Activated T-helper 1 cell treated with anti-CD3 and anti-CD28 coated beads, Interleukin-2, amount 50 U/mL, for 16 hours (primary cell): ENCODE measurements at places on chromosomes 16 and 17.

- no peak for DNase-seq
Measured at GRCh38 chr16:3138342-3138741, 3.5 kb downstream of the ZNF213 start.

- DNase-seq: no peak
Measured at GRCh38 chr16:56266641-56267607, 75.6 kb downstream of the GNAO1 start.

DNA sequence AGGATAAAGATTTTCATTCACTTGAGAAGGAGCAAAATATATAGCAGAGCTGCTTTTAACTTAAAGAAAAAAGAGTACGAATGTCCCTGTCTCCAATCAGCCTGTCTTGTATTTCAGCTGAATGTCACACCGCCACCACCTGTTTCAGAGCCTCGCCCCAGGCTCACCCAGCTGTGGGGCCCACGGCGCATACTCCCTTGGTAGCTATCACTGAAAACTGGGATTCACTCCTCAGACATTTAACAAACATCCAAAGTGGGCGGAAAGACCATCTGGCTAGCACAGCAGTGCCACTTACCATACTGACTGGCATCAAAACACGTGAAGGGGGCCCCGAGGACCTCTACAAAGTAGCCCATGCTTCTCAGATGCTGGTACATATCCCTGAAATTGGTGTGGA lies 25.4 kb upstream of the SLC38A8 start:
- no peak for DNase-seq

GRCh38 chr17:16918443-16918842 lies 53.5 kb downstream of the TNFRSF13B start:
- DNase-seq: no peak

- DNase-seq: no peak
Measured at GRCh38 chr16:28189245-28189644, 22.5 kb downstream of the XPO6 start.

- DNase-seq: no peak
Measured at GRCh38 chr17:73343168-73343634, 31.4 kb upstream of the CDC42EP4 start.

DNA sequence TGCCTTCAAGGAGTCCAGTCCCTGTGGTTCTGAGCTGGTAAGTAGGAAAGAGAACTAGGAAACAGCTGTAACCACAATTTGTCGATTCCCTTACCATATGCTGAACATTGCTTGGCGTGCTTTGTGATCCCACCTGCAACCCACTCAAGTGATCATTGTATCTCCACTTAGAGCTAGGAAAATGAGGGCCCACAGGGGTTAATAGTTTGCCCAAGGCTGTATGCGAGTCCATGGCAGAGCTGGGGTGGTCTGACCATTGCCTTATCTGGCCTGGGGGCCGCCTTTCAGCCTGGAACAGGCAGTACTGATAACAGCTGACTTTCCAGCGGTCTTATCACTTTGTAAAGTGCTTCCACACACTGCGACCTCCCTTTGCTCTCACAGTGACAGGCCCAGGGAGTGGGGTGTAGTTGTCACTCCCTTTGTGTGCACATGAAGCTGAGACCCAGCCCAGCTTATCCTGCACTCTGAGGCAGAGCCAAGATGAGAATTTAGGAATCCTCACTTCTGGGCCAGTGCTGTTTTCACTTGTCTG lies 9.8 kb downstream of the MYL4 start:
- DNase-seq: no peak

- DNase-seq: peak; percentile 79
Measured at GRCh38 chr17:30906101-30906911, at the start of gene TEFM. Gene TEFM, minus strand, starts transcription at chr17:30906238. Its CDS starts 40 bp downstream, at chr17:30906198.

GRCh38 chr17:54814371-54814770 lies 86.3 kb upstream of the TOM1L1 start:
- no peak for DNase-seq

DNA sequence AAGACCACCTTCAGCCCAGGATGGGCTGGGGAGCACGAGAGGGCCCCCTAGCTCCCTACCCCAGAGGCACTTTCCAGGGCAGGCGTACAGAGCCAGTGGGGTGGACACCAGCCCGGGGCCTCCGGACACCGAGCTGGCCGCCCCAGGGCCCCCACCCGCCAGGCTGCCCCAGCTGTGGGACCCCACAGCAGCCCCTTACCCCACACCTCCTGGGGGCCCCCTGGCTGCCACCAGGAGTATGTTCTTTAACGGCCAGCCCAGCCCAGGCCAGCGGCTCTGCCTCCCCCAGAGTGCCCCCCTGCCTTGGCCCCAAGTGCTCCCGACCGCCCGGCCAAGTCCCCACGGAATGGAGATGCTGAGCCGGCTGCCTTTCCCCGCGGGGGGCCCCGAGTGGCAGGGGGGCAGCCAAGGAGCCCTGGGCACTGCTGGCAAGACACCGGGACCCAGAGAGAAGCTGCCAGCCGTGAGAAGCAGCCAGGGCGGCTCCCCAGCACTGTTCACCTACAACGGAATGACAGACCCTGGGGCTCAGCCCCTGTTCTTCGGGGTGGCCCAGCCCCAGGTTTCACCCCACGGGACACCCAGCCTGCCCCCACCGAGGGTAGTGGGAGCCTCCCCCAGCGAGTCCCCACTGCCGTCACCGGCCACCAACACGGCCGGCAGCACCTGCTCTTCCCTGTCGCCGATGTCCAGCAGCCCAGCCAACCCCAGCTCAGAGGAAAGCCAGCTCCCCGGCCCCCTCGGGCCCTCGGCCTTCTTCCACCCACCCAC lies 24.3 kb upstream of the ZFPM1 start:
- DNase-seq: no peak

DNA sequence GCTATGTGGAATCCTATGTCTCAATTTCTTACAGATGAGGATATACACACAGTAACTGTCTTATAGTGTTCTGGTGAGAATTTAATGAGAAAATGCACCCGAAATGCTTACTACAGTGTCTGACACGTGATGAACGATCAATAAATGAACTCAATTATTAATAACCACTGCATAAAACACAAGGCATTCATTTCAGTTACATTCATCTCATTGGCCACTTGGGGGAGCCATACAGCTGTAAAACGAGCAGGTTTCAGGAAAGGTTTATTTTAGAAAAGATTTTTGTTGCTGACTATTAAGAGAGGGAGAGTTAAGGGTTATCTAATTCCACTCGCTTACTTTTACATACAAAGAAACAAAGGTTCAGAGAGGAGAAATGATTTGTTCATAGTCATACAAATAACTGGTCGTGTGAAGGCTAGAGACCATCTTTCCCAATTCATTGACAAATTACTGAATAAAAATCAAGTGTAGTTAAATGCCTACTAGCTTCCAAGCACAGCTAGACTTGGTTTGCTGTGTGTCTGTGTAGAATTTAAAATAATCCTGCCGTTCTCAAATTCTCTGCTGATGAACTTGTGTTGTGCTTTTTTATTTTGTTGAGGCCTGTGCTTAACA lies 160.1 kb downstream of the MAP2K4 start:
- no peak for DNase-seq

DNA sequence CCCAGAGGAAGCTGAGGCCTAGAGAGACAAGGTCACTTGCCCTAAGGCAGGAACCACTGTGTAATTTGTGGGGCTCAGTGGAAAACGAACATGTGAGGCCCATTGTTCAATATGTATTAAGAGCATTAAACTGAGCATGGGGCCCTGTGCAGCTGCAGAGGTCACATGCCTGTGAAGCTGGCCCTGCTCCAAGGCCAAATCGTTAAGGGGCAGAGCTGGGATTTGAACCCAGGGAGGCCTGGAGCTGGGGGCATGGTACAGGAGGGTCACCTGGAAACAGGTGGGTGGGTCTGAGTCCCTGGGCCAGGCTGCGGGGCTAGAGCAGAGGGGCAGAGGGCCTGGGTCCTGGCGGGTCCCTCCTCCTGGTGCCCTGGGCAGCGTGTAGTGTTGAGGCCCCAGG lies 19.7 kb downstream of the C16orf74 start:
- DNase-seq: no peak

GRCh38 chr17:58763263-58763662 lies 7.6 kb downstream of the PPM1E start:
- no peak for DNase-seq

DNA sequence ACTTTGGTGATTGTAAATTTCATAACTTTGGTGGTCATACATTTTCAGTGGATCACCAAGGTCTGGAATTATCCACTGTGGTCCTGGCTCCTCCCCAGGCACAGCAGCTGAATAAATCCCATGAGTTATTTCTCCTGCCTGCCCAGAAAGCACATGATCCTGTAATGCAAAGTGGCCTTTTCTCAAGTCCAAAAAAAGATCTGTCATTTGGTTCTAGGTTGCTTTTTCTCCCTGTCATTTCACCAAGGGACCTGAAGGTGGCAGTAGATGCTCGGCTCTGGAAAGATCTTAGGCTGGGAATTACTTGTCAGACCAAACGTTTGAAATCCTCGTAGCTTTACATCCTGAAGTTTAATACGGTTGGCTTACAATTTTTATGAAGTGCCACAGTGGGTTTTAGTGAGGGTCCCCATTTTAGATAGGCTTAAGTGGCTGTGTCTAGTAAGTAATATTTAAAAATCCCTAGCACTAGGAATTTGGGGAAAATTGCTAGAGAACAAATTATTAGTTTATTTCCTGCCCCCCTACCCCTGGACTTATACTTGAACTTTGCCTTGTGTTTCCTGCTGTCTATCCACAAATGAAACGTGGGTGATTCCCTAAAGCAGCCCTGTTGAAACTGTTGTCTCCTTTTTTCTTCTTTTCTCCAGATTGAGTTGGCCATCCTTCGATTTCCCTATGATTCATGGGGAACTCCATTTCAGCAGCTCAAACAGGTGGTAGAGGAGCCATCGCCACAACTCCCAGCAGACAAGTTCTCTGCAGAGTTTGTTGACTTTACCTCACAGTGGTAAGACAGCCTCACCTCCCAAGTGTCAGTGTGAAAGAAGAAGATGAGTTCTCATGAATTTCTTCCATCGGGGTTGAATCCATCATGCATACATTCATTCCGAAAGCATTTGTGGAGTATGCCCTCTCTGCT lies 111.7 kb downstream of the MAP2K6 start:
- DNase-seq: no peak

- no peak for DNase-seq
Measured at GRCh38 chr16:22688930-22689329, 125.0 kb upstream of the HS3ST2 start.

DNA sequence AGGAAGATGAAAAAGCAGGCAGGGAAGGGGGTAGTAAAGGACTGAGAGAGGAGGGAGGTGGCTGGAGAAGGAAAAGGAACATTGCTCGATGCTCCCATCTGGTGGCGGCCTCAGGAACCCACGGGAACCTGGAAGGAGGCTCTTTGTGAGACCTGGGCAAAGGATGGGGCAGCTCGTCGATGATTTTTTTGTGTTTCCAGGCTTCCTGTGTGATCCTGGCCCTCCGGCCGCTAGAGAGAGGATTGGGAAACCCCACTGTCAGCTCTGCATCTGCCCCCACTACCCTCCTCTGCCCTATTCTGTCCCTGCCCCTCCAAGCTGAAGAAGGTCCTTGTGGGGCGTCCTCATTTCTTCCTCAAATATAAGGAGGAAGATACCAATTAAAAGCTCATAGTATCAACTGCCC lies 6.6 kb downstream of the WFIKKN2 start:
- DNase-seq: peak; percentile 27

- no peak for DNase-seq
Measured at GRCh38 chr17:11514565-11514964, 83.7 kb upstream of the DNAH9 start.

DNA sequence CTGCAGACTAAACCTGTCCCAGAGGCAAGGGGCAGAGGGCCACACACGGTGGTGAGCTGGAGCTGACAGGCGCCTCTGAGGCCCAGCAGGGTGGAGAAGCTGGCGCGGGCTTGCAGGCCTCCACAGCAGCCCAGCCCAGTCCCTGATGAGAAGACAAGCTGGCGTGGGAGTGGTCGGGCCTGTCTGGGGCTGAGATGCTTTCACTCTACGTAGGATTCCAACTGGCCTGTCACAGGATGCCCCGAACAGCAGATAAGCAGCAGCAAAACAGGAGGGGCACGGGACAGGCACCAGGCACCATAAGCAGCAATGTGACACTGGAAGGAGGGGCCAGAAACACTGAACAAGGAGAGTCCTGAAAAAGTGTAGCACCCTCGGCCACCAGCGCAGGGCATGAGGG lies 40.1 kb downstream of the PEMT start:
- no peak for DNase-seq

DNA sequence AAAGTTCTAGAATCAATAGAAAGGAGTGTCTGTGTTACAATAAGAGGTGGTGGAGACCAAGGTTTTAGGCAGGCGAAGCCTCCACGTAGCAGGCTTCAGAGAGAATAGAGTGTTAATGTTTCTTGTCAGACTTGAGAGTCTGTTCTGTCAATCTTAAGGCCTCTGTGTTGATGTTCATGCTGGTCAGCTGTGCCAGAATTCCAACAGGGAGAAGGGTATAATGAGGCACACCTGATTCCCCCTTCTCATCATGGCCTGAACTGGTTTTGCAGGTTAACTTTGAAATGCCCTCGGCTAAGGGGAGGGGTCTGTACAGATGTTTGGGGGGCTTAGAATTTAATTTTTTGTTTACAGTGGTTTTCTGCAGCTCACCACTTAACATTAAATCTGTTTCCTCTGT lies 46.0 kb downstream of the RNF112 start:
- DNase-seq: no peak

- DNase-seq: no peak
Measured at GRCh38 chr17:3034578-3034920, 28.9 kb downstream of the OR1D5 start.

- DNase-seq: no peak
Measured at GRCh38 chr16:29852654-29853053, 10.4 kb downstream of the CDIPT start.

- DNase-seq: no peak
Measured at GRCh38 chr16:55943267-55943666, 68.1 kb upstream of the CES5A start.

GRCh38 chr17:81050645-81051625 lies 16.0 kb downstream of the BAIAP2 start:
- DNase-seq: no peak

DNA sequence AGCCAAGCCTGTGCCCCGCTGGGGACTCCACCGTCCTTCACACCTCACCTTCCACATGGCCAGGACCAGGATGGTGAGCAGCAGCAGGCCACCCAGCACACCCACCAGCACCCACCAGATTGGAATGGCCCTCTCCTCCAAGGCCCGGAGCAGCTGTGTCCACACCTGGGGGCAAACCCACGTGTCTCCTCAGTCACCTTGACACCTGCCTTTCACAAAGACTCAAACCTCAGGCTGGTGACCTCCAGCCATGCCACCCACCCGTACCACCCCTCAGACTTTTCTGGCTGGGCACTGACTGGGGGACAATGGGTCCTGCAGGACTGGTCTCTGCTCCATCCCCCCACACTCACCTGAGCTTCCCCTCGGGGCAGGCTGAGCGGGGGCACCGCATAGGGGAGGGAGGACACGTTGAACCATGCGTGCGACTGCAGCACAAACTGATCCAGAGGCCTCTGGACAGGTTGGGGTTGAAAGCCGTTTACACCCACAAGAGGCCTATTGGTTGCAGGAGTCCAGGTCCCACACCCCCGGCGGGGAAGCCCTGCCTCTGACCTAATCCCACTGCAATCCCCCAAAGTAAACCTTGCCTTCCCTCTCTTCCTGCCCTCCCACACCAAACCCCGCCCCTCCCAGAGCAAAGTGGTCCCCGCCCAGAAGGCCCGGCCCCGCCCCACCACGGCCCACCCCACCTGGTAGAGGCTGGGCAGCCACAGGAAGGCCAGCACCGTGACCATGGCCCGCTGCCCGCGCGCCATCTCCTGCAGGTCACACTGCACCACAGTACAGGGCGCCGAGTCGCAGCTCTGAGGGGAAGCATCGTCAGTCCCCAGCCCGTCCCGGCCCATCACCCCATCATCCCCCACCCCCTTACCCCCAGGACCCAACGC lies 10.9 kb upstream of the FAM171A2 start:
- no peak for DNase-seq

- no peak for DNase-seq
Measured at GRCh38 chr17:50620858-50621257, 13.8 kb upstream of the ABCC3 start.
